ENCODE measurements at places on chromosomes 3 and 15.

DNA sequence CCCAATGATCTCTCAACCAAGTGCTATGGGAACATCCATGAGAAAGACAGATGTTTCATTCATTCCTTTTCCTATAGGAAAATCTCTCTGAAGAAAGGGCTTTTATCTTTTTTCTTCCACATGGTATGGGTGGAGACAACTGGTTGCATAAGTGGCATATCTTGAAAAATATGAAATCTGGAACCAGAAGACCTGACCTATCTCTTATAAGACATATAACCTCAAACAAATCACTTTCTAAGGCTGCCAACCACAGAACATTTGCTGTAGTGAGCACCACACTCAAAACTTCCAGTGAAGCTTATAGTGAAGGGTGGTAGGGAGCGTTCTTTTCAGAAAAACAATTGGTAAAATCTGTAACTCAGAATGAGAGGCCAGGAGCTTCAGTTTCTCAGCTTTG, 58.5 kb downstream of the SHQ1 start:
- DNase-seq, result no peak

DNA sequence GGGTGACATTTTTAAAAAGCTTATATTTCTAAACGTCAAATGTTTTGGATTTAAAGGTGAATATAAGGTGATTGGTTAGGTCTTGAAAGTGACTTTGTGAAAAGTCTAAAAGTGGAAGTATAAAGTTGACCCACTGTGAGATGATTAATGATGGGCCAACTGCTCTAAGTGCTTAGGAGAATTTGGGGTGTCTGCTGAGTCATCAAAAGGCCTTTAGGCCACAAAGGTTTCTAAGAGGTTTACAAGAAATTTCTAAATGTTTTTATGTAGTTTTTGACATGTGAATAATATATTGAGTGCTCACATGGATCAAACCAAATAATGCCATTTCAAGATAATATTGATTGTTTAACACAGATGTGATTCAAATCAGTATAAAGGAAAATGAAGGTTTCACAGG, 39.2 kb upstream of the SLC2A2 start:
- no peak for DNase-seq

GRCh38 chr3:178847190-178847589, 224.4 kb downstream of the ZMAT3 start:
- DNase-seq, result no peak

DNA sequence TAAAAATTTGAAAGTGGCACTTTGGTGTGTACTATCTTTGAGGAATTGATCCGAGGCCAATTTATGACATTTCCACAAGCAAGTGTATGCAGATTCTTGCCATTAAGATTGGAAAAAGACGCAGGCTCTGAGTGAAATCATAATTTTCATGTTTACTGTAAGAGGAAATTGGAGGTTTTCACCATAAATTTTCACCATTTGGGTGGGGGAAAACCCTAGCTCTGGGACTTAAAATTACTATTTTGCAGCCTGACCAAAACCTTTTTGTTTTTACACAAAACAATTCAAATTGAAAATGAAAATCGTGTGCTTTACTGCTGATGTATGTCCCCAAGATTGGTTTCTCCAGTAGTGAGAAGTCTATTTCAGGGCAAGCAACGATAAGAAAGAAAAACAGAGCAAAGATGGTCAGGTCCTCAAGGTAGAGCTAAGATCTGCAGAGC, 282.6 kb downstream of the FOXP1 start:
- no peak for DNase-seq
